Stimulated activated CD8-positive, alpha-beta memory T cell treated with anti-CD3 and anti-CD28 coated beads, Interleukin-4, amount 100 ng/mL, for 4 hours (primary cell): ENCODE measurements at places on chromosomes 3 and 15.

DNA sequence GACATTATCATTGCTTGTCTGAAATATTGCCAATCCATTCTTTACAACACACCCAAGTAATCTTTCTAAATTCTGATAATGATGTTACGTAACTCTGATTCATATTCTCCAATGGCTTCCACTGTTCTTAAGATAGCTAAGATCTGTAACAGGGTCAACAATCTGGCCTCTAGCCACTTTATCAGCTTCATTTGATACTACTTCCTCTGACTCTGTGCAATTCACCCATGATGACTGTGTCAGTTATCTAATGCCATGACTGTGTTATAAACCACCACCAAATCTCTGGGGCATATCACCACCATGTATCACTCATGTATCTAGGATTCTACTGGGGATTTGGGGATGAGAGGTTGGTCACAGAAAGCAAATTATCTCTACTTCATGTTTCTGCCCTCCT is 44.0 kb downstream of the CD200 start:
- no peak for DNase-seq

DNA sequence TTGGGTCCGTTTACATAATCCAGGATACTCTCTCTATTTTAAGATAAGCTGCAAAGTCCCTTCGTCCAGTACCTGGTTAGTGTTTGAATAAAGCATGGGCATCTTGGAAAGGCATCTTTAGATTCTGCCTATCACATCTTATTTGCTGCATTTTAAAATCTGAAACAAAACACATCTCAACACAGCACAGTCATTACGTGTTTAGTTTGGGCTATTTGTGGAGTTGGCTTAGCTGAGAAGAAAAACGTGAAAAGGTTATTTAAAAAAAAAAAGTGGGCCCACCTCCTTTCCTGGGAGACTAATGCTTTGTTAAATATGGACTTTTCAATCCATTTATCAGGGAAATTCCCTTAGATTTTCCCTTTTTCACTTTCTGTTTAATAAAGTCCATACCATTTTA is 174.5 kb upstream of the WNT5A start:
- no peak for DNase-seq

DNA sequence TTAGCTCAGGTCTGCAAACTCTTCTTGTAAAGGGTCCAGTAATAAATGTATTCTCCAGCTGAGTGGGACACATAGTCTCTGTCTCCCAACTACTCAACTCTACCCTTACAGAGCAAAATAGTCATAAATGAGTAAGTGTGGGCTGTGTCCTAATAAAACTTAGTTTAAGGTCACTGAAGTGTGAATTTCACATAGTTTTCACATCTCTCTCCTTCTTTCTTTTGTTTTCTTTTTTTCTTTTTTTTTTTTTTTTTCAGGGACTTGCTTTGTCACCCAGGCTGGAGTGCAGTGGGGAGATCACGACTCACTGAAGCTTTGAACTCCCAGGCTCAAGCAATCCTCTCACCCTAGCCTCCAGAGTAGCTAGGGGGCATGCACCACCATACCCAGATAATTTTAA is 1.9 kb upstream of the ACTL6A start:
- DNase-seq = no peak

- DNase-seq = no peak
These were observed 31.9 kb upstream of the UACA start for GRCh38 chr15:70795311-70795665.

- DNase-seq = no peak
These were observed 625.8 kb downstream of the TAFA4 start for GRCh38 chr3:68306571-68306970.

- no peak for DNase-seq
These were observed 19.0 kb upstream of the DLG1 start for GRCh38 chr3:197317250-197317963.
